ENCODE measurements at places on chromosomes 16 and 17.

GRCh38 chr16:67847064-67847861 is at the start of gene CENPT:
Gene CENPT (minus strand): TSS chr16:67847693. CDS start chr16:67833859, 13,834 bp downstream.
- DNase-seq, result peak; percentile 31

GRCh38 chr17:62718429-62718828 is 89.7 kb downstream of the MARCHF10 start:
- DNase-seq, result no peak

- DNase-seq, result no peak
Observed at GRCh38 chr17:39960524-39961041, 2.2 kb upstream of the GSDMA start.

DNA sequence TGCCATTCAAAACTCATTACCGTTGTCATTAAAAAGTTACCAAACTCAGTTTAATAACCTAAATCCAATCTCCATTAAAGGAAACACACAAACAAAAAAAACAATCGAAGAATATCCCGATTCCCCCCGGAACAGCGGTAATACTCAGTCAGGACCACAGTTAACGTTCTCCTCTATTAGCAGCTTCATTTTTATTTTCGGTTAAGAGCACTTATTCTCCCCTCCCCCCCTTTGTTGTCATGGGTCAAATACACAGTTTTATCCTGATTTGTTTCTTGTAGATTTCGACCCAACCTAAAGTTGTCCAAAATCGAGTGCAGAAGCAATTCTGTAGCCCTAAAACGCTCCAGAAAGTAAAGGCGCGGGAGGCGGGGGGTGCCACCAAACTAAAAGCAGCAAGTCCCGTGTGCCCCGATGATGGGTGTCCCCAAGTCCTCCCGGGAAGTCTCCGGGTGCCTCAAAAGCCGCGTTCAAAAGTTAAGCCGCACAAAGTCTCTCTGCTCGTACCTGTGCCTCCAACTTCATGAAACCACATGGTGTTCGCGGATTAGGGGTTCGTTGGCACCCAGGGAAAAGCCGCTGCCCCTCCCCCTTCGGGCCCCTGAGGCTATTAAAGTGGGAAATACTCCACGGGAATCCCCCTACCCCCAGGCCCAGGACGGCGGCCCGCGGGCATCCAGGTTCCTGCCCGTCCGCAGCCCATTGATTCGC is 996 bp downstream of the SUMO2 start:
- peak; percentile 19 for DNase-seq

DNA sequence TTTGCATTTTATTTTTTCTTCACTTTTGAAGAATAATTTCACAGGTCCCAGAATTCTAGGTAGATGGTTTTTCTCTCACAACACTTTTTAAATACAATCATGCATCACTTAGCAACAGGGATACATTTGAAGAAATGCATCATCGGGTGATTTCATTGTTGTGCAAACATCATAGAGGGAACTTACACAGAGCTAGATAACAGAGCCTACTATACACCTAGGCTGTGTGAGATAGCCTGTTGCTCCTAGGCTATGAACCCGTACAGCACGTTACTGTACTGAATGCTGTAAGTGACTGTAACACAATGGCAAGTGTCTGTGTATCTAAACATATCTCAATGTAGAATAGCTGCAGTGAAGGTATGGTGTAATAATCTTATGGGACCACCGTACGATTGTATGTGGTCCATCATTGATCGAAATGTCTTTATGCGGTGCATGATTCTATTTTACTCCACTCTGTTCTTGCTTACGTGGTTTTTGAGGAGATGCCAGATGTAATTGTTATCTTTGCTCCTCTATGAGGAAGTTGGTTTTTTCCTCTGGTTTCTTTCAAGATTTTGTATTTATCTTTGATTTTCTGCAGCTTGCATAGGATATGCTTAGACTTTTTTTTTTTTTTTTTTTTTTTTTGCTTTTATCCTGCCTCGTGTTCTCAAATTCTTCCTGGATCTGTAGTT is 35.5 kb upstream of the TMEM92 start:
- DNase-seq, result no peak

- DNase-seq, result no peak
Observed at GRCh38 chr16:69818891-69819545, 56.9 kb downstream of the WWP2 start.

DNA sequence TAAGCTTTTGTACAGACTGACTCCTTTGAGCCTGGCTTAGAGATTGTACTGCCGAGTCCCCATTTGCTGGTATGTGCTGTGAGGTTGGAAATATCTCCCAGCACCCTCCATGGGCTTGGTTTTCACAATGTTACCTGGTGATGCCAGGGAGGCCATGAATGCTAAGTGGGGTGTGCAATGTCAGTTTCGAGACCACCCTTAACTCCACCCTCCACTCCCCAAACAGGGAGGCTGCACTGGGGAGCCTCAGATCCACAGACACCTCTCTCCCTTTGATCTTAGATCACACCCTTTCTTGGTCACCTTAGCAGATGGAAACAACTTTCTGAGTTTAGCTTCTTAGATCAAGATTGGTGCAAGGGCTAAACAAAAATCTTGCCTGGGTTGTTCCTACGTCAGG is 28.6 kb upstream of the PIK3R6 start:
- no peak for DNase-seq

GRCh38 chr16:22098405-22099255 is 6.3 kb downstream of the VWA3A start:
- DNase-seq, result no peak

- DNase-seq, result peak; percentile 57
Observed at GRCh38 chr16:70428178-70428998, 10.5 kb downstream of the ST3GAL2 start.

- DNase-seq, result no peak
Observed at GRCh38 chr17:16297367-16298139, 55.7 kb downstream of the CENPV start.

DNA sequence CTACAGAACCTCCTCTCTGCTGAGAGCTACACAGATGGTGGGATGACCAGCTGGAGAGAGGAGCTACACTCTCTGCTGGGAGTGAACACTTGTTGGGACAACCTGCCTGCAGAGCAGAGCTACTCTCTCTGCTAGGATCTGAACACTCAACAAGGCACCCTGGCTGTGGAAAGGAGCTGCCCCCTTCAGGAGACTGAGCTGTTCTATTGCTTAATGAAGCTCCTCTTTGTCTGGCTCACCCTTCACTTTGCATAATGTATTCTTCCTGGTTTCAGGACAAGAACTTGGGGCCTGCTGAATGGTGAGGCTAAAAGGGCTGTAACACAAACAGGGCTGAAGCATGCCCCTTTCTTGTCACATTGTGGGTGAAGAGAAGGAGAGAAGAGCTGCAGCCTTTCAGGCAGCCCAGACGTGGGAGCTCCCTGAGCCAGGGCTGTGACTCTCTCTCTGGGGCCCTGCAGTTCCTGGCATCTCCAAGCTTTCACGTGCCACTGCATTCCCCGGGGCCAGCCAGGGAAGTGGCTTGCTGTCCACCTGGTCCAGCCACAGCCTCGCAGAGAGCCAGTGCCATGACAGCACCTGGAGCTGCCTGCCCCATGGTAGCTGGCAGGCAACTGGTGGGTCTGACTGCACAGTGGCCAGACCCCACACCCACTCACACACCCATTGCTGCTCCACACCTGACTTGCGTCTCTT is 272.8 kb upstream of the KCNJ16 start:
- DNase-seq, result no peak

DNA sequence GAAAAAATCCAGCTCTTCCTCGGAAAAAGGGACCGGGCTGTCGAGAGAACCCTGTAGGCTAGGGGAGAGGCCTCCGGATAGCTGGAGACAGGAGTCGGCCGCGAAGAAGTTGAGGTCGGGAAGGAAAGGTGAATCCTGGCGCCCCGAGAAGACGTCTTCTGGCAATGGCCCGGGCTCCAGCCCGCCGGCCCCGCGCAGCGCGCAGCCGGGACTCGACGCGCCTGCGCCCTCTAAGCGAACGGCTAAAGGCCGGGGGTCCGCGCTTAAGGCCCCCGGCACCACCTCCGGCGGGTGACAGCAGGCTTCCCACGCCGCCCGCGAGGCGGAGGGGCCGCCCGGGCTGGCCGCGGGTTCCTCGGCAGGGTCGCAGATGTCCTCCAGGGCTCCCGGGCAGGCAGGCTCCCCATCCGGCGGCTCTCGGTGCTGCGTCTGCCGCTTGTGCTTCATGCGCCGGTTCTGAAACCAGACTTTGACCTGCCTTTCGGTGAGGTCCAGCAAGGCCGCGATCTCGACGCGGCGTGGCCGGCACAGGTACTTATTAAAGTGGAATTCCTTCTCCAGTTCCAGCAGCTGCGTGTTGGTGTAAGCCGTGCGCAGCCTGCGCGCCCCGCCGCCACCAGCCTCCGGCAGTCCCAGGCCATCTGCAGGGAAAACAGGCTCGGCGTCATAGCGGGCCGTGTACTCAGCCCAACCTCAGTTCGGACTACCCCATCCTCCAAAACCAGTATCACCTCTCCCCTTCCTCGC is 1.6 kb downstream of the HOXB2 start:
- peak; percentile 56 for DNase-seq

DNA sequence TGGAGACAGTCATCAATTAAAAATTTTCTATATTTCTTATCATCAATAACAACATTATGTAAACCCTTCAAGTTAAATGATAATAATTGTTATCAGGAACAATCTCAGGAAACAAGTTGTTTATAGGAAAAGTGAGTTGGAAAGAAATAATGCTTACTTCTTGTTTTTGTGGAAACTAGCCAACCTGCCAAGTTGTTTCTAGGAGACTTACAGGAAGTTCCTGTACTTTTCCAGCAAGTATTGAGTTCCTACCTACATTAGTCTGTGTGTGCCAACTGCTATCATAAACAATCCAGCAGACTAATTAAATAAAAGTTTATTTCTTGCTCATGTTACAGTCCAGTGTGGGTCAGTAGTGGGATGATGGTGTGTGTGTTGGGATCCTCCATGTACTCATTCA is 1.6 kb upstream of the CCL14 start:
- no peak for DNase-seq

GRCh38 chr16:18931756-18932155 is 5.5 kb upstream of the SMG1 start:
- DNase-seq, result no peak

- DNase-seq, result no peak
Observed at GRCh38 chr17:65538675-65539529, 22.5 kb downstream of the AXIN2 start.

GRCh38 chr17:58413684-58414083 is 3.6 kb downstream of the RNF43 start:
- no peak for DNase-seq

DNA sequence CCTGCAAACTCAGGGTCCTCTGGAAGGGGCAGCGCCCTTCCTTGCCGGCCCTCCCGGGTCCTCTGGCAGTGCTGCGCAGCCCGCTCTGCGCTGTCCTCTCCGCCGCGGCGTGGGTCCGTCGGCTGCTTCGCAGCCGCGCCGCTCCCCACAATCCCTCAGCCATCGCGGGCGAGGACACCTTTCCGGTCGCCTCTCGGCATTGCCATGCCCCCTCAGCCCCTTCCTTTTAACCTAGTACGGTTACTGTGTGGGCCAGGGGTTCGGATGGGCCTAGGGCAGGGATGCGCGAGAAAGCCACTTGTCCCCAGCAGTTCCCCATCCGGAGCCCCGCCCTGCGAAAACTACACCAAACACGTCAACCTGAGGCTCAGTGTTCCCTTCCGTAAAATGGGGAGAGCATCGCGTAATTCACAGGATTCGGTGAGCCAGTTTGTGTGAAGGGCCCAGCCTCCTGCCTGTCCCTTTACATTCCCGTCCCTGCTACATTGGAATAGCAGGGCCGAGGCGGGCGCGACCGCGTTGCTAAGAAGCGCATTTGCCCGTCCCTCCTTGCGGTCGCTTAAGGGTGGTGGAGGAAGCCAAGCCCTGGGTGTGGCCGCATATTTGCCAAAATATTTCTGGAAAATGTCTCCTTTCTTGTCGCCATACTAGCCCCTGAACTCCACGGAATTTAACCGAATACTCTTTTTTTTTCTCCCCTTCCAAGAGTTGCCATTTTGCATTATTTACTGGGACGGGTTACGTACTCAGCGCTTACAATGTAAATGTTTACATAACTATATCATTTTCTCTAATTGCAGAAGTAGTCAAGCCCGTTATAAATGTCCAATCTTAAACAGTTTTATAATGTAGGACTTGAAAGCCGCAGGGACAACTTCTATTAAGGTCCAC is 13.2 kb downstream of the COPZ2 start:
- DNase-seq, result no peak

All from activated CD8-positive, alpha-beta memory T cell treated with anti-CD3 and anti-CD28 coated beads for 48 hours (primary cell).